Cerebellum (tissue), 4 donors: ENCODE measurements at places on chromosomes 3 and 15. TPM values are rescaled to one million over a fixed set of nuclear protein-coding genes. Genes with fewer than 3 reads are reported as not detected.

GRCh38 chr3:59998058-59998457 lies 948.2 kb upstream of the CFAP20DC start:
- no peak for DNase-seq

FAM240A gene
- not detected for total RNA-seq

GRCh38 chr3:119019767-119020518 lies 14.7 kb downstream of the IGSF11 start:
- no peak for DNase-seq

DNA sequence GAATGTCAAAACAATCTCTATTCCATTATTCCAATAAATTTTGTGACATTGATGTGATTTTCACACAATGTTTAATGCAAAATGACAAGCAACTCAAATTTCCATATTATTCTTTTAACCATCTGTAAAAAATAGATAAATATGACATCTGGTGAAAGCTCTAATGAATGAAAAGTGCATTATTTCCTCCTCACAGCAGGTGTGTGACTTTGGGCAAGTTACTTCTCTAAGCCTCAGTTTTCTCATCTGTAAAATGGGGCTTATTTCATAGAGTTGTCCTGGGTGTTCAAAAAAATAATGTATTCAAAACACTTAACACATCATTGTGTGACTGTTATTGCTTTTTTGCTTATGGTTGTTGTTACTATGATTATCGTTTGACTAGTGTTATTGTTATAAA lies 70.4 kb downstream of the THBS1 start:
- DNase-seq, result no peak

GOLGA8S gene
- 0.18 TPM for total RNA-seq
